ENCODE measurements at places on chromosomes 11 and 22.

- no peak for DNase-seq
Measured at GRCh38 chr11:66689661-66690590, 12.2 kb upstream of the RBM4B start.

- no peak for DNase-seq
Measured at GRCh38 chr22:27262361-27262760, 539.2 kb downstream of the MN1 start.

DNA sequence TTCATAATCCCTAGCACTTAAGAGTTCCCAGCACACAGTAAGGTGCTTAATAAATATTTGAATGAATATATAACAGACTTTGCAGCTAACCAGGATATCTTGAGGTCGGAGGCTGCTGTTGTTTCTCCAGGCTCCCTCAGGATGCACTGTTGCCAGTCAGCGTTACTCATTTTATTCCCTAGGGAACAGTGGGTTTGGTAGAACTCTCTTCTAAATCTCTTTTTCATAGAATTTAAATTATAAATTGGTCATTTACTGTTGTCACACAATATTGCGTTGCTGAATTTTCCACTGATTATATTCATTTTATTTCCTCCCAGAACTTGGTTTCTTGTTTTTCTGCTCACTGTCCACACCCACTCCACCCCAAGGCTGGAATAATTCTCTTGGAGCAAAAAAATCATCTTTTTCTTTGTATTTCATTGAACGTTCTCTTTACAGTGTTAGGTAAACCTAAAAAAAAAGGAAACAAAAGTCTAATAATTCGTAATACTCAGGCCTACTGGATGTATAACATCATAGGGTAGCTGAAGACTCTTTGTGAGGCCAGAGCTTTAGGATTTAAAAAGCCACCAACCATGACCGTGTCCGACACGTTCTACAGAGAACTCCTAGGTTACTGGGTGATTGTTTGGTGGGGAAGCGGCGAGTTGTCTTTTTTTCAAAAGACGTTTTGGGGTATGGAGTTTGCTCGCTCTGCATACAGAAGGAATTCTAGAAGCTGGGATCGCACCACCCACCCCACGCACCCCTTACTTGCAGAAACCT, 766 bp upstream of the CAPRIN1 start:
- no peak for DNase-seq

- peak; percentile 56 for DNase-seq
Measured at GRCh38 chr22:43186272-43187170, at the start of gene TTLL12. TSS of gene TTLL12 (minus strand) at chr22:43187134. CDS start at chr22:43187069, 65 bp downstream.

- peak; percentile 51 for DNase-seq
Measured at GRCh38 chr11:44634401-44635281, 69.2 kb downstream of the CD82 start.

GRCh38 chr22:50699756-50700386, 27.2 kb downstream of the SHANK3 start:
- no peak for DNase-seq

GRCh38 chr11:69657911-69658625, 17.1 kb downstream of the LTO1 start:
- no peak for DNase-seq

DNA sequence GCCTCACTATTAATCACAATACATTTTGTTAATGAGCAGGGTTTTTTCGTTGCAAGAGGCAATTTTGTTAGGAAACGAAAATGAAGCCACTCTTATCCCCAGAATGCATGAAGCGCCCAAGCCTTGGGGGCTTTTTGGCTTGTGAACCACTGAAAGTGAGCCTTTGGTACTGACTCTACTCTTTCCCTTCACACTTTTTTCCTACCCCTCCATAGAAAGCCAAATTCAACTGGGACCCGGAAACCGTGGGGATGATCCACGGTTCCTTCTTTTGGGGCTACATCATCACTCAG, 4.8 kb downstream of the SLC17A6 start:
- no peak for DNase-seq

DNA sequence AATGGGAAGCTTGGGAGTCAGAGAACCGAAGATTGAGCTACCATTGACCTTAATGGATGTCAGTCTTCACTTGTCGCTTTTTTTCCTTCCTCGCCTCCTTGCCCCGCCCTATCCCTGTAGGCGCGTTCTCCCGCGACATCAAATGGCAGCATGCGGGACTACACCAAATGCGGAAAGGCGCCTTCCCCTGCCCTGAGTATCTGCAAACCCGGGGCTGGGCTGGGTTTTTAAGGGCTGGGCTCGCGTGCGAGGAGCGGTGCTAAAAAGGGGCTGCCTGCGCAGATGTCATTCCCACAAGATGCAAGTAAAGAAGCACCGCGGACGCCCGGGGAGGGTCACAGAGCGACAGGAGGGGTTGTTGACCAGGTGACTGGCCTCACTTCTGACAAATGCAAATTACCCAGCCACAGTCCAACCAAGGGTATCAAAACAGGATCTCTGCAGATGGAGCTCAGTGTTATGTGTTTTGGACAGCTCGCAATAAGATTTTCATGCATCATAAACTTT, 4.7 kb upstream of the FAM111B start:
- peak; percentile 66 for DNase-seq

GRCh38 chr11:80362563-80363340, 921.9 kb upstream of the TENM4 start:
- DNase-seq, result no peak

DNA sequence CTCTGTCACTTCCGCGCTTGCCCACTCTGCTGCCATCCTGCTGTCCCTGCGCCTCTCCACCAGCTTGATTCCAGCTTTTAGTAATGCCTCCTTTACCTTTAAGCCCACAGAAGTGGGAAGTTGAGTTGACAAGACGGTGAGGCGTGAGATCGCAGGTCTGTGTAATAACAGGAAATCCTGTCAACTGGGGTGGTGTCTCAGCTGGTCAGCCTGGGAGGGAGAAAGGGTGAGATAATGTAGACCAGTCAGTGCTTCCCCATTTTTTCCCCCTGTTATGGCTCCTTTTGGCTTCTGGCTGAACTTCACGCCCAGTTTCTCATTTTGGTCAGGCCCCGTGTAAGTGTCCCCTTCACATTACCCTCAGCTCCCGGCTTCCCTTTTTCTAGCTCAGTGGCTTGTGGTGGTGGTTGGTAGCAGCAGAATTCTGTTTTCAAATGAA, 98.9 kb downstream of the TRAF6 start:
- peak; percentile 22 for DNase-seq

DNA sequence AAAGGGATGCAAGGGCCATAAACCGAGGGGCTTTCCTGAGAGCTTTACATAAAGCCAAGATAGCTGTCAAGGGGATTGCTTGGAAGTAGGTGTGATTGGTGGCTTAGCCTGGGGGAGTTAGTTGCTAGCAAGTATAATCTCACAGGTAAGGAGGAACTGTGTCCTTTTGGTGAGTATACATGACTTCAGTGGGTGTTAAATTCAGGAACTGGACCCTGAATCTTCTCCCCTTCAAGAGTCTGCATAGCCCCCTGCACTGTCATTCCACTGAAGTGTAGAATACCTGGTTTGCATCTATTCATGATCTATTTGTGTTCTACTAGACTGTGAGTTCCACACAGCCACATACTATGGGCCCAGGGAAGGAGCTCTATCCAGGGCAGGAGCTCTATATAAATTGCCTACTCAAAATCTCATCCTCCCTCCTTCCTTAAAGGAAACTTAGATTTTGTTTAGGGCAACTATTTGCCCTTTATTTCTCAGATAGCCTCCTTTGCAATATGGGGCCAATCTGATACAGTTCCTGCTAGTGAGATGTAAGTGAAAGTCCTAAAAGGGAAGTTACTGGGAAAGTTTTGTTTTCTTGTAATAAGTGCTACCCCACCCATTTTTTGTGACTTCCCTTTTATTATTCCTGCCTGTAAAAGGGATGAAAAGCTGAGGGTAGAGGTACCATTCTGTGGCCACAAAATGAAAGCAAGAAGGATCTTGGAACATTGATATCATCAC, 120.5 kb downstream of the PGR start:
- no peak for DNase-seq

DNA sequence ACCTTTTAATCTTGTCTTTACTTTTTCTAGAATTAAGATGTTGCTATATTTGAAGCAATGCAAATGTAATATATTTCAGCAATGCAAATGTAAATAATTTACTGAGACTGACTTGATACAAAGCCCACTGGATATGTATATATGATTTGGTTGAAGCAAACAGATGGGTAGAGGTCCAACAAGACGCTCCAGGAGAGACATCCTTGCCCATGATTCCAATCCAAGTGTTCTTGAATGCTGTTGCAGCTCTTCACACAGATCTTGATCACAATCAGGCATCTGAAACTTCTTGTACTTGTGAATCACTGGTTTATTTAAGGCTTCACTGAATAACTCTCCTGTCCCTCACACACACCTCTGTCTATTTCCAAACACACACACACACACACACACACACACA, 507.0 kb downstream of the LRRC4C start:
- DNase-seq, result no peak

DNA sequence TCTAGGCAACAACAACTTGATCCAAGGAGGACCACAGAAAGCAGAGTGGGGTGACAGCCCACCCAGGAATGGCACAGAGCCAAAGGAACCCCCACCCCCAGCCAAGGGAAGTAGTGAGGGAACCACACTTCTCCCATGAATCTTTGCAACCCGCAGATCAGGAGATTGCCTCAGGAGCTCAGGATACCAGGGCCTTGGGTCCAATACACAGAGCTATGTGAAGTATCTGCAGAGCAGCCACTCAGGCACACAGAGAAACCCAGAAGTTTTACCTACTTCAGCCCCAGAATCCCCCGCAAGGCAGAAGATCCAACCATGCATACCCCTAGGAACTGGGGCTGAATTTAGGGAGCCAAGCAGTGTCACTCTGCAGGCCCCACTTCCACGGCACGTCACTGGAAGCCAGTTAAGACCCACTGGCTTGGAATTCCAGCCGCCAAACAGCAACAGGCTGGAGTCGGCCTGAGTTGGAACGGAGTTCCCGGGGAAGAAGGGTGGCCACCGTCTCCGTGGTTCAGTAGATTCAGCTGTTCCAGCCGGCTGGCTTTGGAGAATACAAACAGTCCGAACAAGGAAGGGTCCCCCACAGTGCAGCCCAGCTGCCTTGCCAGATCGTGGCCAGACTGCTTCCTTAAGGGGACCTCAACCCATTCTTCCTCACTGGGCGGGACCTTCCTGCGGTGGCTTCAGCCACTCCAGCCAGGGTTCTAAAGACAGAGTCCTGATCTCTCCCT, 174.1 kb downstream of the TTC28 start:
- DNase-seq, result no peak

DNA sequence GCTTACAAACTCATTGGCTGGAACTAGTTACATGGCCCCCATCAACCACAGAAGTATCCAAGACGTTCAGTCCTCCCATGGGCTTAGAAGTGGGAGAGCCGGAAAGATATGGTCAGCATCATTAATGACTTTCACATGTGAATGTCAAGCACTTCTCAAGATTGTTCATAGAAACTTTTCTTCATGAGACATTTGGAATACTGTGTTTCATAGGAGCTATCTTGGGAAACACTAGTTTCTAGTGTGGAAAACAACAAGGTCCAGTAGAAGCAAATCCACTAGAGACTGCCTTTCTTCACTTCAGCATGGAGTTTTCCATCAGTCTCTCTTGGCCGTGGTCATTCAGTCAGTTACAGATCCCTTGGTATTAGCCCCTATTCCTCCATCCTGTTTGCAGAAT, 160.9 kb downstream of the C11orf91 start:
- DNase-seq, result no peak

DNA sequence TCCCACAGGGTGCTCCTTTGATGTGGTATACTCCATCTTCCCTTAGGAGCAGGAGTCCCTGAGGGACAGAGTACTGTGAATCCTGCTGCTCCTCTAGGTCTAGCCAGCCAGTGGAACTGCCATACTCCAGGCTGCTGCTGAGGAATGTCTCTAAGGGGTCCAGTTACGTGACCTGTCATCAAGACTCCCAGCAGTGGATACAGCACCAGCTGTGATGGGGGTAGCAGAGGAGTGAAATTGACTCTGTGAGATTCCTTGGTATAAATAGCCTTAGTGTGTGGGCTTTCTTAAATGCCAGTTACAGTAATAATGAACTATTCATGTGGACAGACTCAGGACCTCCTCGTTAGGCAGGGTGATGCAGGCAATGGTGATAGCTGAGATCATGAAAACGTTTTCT, 140.4 kb upstream of the LUZP2 start:
- DNase-seq, result no peak

DNA sequence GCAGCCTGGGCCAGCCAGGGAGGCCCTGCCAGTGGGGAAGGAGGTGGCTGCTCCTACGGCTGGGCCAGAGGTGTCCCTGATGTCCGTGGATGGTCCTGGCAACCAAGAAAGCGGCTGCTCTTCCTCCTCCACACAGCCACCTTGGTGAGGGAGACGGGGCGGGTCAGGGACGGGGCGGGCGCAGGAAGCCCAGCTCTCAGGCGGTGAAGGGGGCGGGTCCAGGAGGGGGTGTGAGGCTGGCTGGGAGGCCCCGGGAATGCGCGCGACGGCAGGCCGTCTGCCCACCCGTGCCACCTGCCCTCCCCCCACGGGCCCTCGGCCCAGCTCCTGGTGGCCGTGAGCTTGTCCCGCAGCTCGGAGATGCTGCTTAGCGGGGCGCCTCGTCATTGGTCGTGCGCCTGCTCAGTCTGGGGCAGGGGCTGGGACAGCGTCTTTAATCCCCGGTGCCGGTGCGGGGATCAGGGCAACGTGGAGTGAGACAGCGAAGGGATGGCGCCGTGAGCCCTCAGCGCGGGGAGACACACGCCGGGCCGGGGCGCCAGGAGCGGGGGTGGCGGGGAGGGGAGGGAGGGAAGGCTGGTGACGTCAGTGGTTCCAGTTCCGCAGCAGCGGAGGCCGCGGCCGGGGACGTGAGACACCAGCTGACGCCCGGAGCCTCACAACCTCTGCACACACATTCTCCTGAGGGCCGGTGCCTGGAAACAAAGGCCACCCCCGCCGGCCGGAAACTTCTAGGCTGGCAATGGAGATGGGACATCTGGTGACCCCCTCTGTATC, 6.7 kb upstream of the BRSK2 start:
- DNase-seq, result peak; percentile 87

DNA sequence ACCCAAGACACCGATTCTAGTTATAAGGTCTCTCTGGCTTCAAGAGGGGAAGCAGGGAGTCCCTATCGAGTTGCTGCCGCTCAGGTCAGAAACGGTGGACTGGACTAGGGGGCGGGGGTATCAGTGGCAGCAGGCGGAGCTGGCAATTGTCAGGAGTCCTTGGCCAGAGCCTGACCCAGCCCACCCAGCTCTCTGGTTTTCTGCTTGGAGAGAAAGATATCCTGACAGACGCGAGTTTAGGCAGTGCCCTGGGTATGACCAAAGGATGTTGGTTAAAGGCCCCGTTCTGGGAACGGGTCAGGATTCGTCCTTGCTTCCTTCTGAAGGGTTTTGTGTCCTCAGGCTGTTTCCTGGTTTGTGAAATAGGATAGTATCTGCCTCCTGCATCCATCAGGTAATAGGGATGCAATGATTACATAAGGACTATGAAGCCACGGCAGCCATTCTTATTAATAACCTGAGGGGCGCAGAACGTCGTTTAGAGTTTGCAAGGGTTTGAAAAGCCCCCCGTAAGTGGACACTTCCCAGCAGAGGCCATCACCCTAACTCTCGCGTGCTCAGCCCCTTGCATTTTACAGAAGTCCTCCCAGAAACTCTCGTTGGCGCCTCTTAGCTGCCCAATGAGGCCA, 700 bp upstream of the DEPDC5 start:
- peak; percentile 18 for DNase-seq

DNA sequence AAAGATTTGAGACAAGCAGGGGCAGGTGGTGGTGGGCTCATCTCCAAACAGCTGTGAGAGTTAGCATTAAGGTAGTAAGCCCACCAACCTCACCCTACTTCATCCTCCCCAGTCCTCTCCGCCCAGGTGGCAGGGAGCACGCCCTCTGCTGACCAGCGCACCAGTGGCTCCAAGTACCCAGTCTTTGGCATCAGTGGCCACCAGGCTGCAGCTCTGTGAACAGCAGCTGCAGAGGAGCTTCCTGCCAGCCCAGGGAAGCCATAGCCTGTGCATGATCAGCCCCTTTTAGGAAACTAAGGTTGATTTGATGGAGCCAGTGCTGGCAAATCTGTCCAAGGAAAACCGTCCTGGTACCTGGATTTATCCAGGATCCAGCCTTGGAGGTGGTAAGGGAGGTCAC, 21.7 kb downstream of the CAVIN3 start:
- peak; percentile 29 for DNase-seq

Measured in transverse colon (tissue), 4 donors.